Stimulated activated CD4-positive, alpha-beta T cell treated with anti-CD3 and anti-CD28 coated beads, Interleukin-1b, Interleukin-23, amount 100 ng/mL, for 24 hours (primary cell): ENCODE measurements at places on chromosomes 3 and 15.

DNA sequence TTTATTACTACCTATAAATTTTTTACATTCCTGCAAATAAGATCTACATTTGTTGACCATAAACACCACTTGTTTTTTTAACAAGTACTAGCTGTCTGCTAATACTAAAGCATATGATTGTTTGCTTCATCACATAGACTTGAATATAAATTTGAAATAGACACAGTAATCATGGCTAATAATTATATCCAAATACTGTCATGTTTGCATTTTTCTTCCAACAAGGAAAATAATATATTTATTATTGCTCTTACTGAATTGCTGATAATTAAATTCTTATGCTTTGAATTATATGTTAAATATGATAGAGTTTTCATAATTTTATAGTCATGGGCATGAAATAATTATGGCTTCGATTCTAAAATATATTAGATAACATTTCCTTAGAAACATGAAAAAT lies 40.5 kb downstream of the HDC start:
- no peak for DNase-seq

DNA sequence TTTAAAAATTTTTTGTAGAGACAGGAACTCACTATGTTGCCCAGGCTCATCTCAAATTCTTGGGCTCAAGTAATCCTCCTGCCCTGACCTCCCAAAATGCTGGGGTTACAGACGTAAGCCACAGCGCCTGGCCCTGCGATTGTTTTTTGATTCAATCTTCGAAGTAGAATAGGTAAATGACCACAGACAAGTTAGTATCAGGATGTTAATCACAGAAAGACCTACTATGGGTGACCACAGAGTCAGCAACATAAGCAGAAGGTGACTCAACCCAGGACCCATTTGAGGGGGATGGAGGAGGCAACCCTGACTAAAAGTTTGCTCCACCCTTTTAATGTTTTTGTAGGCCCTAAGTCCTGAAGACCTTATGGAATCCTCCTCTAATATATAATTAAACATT lies 10.0 kb upstream of the USP3 start:
- DNase-seq = no peak

DNA sequence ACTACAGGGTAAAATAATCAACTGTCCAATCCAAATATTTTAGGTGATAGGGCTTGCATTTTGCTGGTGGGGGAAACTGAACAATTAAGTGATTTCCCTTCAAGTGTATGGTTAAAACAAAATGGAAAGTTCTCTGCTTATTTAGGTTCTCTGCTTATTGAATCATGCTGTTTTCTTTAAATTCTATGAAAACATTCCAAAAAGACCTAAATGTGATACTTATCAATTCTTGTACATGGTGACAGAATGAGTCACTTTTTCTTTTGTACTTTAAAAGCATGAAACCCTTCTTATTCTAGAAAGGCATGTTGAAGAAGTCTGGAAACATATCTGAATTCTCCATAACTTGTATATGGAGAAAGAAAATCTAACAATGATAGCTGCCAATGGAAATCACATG lies 192.6 kb downstream of the FMN1 start:
- no peak for DNase-seq

GRCh38 chr15:39213385-39213840 lies 367.5 kb upstream of the THBS1 start:
- no peak for DNase-seq

DNA sequence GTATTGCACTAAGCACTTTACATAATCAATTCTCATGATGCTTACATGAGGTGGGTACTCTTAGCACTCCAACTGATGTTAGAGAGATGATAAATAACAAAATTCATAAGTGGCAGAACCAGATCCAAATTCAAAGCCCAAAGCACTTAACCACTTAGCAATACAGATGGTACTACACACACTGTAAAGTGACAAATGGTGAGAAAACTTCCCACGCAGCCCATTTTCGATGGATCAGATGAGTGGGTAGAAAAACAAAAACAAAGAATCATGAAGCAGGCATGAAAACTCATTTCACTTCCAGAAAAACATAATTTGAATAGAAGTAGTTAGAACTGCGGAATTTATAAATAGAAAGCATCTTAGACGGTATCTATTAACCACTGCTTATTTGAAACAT lies 66.2 kb downstream of the FRMD4B start:
- DNase-seq = no peak

DNA sequence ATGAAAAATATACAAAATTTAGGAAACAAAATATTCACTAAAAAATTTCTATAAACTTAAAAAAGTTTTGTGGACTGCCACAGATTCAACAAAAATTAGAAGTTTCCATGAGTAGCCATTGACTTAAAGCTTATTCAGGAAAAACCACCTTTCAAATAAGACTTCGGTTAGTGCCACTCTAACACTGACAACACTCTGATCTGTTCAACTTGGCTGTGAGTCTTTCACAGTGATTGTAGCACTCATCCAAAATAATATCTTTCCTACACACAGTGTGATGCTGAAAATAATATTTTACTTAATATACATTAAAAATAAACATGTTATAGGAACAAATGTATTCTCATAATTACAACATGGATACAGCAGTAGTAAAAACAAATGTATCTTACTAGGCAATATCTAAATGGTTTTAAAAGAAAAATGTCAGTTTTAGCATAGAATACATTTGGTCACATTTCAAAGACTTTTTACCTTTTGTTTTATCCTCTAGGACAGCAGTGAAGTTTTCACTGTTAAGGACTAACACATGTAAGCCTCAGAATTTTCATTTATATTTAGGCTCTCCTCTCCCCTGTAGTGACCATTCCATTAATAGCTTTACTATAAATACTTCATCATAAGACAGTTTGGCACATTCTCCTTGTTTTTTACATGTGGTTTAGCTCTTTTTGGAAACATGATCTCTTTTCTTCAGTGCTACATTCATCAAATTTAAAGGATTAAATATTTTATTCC lies at the start of gene ASB14:
Gene ASB14 (minus strand): TSS at position 527 of the 738 bp plus-strand sequence. CDS start 652 bp downstream, outside the sequence.
- DNase-seq = no peak

DNA sequence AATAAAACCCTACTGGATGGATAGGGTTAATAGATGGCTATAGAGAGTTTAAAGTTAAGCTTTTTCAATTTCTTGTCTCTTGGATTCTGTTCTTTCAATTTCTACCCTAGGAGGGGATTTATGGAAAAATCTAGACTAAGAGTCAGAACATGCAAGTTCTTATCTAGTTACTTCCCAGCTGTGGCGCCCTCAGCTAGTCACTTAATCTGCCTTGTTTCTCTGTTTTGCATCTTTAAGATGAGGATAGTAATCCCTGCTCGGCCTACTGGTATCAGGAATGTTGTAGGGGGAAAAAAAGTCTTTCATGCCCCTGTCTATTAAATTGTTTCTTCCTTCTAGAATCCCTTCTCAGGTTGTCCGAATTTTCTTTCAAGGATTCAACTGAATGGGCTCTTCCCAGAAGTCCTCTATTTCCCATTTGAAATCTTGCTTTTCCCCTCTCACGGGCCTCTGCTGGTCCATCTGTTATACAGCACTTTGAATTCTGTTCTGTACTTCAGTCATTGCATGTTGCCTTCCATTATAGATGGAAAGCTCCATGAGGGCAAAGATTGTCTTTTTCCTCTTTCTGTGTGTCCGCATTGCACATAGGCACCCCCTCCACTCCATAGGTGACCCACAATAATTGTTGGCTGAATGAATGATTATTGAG lies 4.4 kb downstream of the KCTD6 start:
- DNase-seq = no peak

- no peak for DNase-seq
Measured at GRCh38 chr3:19254784-19255338, 106.6 kb downstream of the KCNH8 start.

- DNase-seq = no peak
Measured at GRCh38 chr15:34642247-34642646, 58.8 kb upstream of the GOLGA8B start.

- DNase-seq = no peak
Measured at GRCh38 chr15:42483677-42484076, 7.3 kb downstream of the ZNF106 start.

GRCh38 chr3:31562525-31562924 lies 29.8 kb downstream of the STT3B start:
- DNase-seq = no peak

DNA sequence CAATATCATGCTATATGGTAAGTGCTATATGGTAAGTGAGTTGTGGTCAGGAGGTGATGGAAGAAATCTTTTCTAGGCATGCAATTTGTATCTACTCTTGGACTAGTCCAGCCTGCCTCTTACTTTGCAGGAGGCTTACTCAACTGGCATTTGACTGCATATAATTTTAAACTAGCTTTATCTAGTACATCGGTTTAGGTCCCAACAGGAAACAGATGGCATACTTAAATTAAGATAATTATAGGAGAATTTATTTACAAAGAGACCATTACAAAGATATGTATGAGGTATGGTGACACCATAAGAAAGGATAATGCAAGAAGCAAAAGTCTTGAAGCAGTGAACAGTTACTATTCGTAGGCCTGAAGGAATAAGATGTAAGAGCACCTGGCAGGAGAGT lies 7.8 kb downstream of the SLC28A2 start:
- DNase-seq = no peak

DNA sequence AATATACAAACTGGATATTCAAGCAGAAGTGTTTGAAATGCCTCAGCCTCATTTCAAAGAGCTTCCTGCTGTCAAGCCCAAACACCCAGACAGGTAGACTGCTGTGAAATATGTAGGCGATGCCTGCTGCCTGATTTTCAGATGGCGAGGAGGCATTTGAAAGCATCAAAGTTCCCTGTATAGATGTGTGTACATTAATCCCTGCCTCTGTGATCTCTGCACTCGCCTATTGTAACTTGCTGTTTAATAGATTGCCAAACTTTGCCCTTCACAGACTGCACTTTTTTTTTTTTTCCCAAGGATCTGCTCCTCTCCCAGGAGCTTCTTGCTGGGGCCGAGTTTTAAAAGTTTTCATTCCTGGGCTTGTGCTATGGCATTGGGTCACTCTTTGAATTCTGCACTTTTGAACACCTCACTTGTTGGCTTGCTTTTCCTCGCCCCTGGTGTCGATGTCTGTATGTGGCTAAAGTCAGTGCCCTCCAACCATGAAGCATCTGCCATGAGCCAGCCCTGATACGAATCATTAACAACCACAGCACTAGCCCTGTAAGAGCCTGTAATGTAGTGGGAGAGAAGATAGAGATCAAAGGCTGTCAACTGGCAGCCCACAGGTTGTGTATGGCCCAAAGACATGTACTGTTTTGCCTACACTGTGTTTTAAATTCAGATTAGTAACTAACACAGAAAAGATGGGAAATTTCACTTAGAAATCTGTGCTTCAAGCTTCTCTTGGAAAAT lies 287.6 kb upstream of the ICE2 start:
- DNase-seq = no peak

DNA sequence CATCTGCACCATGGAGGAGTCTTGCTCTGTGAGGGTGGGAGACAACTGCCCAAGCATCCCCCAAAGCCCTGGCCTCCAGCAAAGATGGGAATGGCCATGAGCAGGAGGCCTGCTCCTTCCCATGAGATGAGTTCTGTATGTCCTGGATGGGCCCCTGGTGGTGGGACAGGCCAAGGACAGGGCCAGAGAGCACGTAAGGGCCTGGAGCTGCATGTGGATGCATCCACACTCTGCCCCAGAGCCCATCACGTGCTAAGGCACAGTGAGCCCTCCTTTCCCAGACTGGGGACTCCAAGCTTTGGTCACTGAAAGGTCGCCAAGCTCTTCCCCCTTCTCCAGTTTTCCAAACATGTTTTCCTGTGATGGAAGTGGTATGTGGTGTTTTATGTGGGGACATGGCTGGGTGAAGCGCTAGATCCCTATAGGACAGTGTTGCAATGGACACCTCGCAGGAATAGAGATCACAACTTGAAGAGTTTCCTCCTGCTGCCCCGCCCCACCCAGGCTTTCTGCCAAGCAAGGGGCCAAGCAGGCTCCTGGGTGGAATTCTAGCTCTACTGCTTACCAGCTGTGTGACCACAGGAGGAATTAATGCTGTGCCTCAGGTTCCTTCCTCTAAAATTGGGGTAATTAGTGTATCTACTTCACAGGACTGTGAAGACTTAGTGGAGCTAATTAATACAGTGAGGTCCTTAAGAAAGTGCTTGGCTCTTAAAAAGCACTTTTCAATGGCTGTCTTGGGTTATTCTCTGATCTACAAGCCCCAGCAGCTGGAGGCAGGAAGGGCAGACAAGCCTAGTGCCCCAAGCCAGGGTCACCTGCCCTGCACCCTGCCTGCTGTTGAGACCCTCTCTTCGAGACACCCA lies 106.4 kb upstream of the RPL32 start:
- no peak for DNase-seq

GRCh38 chr3:64048631-64049061 lies 25.4 kb upstream of the PSMD6 start:
- DNase-seq = no peak

GRCh38 chr3:156317462-156318074 lies 197.2 kb downstream of the KCNAB1 start:
- no peak for DNase-seq

GRCh38 chr15:82130248-82130647 lies 84.4 kb upstream of the MEX3B start:
- no peak for DNase-seq

DNA sequence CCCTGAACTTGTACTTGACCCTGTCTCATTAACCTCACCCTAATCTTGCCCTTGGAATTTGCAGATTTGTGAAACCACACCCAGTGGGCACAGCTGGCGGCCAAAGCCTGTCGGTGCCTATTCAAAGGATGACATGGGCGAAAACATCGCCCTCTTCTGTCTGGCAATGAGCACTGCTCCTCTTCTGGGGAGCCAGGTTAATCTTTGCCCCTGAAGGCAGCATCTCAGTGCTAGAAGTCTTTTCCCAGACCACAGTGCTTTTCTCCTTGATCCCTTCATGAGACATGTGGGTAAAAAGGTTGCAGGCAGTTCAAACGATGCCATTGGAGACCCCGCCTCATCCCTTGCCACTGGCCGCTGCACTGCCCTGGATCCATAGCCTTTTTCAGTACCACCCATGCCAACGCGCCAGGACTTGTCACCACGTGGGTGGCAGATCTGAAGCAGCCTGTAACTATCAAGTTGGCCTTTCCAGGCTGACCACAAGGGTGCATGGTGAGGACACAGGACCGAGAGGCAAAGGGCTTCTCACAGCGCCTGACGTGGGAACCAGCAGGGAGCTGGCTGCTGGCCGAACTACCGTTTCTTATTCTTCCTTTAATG lies 6.5 kb upstream of the DNASE1L3 start:
- peak; percentile 37 for DNase-seq

DNA sequence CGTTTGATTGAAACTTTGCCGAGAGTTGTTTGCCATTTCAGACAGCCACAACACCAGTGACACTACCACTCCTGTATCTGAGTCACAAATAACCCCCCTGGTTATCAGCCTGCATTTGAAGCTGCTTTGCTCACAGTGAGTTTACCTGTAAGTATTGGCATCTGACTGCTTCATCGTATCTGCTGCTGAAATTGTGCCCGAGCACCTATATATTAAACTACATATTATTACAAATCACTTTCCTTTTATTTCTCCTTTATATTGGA lies 39.2 kb upstream of the SPSB4 start:
- DNase-seq = no peak

GRCh38 chr3:186044968-186045367 lies 63.9 kb downstream of the ETV5 start:
- DNase-seq = no peak
